Upper lobe of right lung (tissue), 1 donor: ENCODE measurements at places on chromosomes 2 and 18. TPM values are rescaled to one million over a fixed set of nuclear protein-coding genes. Genes with fewer than 3 reads are reported as not detected.

The TTN gene
- 19.6 TPM for total RNA-seq

DNA sequence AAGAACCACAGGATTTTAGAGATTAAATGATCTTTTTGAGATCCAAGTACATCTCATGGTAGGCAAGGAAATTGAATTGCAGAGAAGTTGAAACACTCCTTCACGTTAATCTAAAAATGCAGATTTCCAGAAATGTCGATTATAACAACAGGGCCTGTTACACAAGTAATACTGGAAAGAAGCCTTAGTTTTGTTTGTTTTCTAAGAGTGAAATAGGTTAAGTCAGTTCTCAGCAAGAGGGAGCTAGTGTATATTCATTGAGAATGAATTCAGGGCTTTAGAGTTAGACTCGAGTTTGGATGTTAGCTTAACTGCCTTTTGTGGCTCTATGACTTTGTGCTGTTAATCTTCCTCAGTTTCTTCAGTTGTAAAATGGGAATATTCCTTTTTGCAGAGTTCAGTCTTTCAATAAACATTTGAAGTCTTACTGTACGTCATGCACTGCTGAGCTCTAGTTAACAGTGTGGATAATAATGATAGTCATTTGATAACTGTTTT, 926 bp downstream of the NDUFV2 start:
- no peak for DNase-seq

The MTCL1 gene
- total RNA-seq = 10.1 TPM

The SH2D6 gene
- total RNA-seq = 1.0 TPM

- DNase-seq = no peak
Measured at GRCh38 chr18:36188916-36189315, 1.6 kb downstream of the MOCOS start.

DNA sequence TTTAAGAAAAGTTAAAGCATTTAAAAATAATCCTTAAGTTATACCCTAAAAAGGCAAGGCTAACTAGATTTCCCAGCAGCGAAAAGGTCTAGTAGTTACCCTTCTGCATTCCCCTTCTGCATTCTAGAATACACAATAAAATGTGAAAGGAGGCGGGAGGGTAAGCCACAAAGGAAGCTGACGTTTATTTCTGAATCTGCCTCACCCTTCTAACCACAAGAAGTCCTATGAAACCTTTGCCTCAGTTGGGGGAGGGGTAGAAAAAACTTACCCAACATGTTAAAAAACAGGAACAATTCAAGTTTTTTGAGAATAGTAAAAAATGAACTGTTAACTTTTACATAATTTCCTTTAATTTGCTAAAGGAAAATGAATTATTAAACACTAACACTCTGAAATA, 11.3 kb downstream of the STK17B start:
- DNase-seq = no peak

DNA sequence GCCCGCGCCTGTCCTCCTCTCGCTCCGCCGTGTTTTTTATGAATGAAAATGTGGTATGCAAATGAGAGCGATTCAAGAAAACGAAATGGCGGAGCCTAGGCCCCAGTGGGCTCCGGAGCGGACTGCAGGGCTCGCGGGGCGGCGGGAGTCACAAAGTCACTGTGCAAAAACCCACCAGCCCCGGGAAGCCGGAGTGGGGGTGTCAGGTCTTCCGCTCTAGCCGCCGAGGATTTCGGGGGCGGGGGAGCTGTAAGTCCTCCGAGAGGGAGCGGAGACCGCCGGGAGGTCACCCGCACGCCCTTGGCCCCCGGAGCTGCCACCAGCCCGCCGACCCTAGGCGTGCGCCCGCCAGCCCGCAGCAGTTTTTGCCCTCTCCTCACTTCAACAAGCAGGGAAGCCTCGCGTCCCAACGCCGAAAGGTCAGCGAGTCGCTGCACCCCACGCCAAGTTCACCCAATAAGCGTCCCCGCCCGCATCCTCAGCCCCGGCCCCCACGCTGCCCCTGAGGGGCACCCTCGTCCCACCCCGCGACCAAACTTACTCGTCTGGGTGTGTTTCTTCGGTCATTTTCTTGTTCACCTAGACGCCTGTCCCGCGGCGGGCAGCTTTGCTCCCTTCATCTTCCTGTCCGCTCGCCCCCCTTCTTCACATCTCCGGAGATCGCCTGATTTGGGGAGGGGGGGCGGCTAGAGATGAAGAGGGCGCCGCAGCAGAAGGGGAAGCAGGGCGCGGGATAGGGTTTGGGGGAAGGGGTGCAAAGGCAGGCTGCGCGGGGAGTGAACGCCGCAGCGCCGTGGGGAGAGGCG, 775 bp downstream of the SPRED2 start:
- DNase-seq = peak; percentile 76

DNA sequence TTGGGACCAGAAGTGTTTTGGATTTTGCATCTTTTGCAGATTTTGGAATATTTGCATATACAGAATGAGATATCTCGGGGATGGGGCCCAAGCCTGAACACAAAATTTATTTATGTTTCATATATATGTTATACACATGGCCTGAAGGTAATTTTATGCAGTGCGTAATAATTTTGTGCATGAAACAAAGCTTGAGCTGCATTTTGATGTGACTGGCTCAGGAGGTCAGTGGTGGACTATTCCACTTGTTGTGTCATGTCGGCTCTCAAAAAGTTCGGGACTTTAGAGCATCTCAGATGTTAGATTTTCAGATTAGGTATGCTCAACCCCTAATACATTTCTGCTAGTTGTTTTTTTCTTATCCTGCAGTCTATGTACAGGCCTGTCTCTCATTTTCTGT, 145.4 kb downstream of the FAM210A start:
- DNase-seq = no peak

DNA sequence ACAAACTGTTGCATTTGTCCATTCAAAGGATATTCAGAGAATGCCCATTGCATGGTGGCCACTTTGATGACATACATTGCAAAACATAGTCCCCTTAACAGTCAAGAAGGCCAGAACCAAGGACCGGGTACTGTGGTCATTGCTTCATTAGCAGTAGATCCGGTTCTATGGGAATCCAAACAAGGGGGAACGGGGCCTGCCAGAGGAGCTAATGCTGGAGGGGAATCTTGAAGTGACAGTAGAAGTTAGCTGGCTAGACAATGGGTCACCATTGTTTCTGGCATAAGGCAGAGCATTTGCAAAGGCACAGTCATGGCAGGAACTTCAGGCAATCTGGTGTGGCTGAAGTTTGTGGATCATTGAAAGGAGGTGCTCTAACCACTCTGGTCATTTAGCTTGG, 279.7 kb downstream of the SS18 start:
- DNase-seq = no peak

GRCh38 chr2:54760310-54760709, 36.8 kb downstream of the EML6 start:
- DNase-seq = no peak

- no peak for DNase-seq
Measured at GRCh38 chr18:47150824-47151366, 595 bp upstream of the HDHD2 start.

- DNase-seq = no peak
Measured at GRCh38 chr2:52613064-52613463, 1154.5 kb upstream of the CHAC2 start.

DNA sequence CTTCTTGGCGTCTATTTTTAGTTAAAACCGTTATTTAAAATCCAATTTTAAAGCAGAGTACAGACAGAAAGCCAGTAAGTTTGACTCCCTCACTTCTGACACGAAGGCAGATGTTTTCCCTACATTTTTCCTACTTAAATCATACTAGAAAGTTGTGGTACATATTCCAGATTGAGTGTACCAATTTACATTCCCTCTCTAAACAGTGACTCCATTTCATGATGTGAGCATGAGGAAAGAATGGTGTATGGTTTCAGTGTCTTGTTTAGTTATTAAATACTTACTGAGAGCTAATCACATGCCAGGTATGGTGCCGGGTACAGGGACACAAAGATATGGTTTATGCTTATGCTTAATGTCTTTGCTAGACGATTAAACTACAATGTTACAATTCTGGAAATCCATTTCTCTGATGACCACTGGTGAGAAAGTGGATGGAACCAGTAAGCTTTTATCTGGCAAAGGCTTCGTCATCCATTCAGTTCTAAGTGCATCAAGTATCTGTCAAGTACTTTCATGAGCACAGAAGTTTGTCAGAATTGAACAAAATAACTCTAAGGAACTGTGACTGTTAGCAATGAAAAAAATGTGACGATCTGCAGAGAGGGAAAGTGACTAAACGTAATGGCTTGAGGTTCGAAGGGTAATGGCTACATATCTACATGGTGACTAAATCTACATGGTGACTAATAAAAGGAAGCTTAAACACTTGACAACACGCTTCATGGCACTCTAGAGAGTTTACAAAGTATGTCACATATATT, 25.7 kb downstream of the MAP4K3 start:
- no peak for DNase-seq

GRCh38 chr18:36872329-36872728, 43.4 kb downstream of the KIAA1328 start:
- DNase-seq = no peak

DNA sequence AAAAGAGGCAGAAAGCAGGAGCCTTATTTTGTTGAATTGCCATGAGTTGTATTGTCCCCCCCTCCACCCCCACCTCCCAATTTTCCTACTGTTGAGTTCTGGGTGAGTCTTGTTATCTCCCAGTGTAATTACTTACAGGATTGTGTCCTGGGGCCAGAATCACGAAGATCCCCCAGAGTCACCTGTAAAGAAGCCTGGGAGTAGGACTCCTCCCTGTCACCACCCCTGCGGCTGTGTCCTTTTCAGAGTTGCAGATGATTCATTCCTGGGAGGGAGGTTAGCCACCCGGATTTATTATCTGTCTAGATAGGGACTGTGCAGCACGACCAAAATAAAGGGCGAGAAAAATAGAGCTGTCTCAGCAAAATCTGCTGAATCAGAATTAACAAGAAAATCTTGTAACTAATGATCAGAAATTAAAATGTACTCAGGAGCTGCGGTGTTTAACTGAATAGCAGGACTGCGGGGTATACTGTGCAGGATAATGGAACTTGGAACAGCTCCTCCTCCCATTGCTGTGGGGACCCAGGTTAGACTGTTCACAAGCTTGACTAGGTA, 81.7 kb upstream of the CAPN13 start:
- no peak for DNase-seq

GRCh38 chr2:221816566-221816965, 244.5 kb upstream of the EPHA4 start:
- DNase-seq = no peak

GRCh38 chr2:184452907-184453306, 145.4 kb upstream of the ZNF804A start:
- DNase-seq = no peak

GRCh38 chr2:132550946-132551345, 119.1 kb downstream of the LYPD1 start:
- DNase-seq = no peak

The PPP1R7 gene
- 60.7 TPM for total RNA-seq

GRCh38 chr18:33123862-33124518, 316.5 kb downstream of the CCDC178 start:
- DNase-seq = no peak

The TUBA4B gene
- total RNA-seq = not detected

The SPEG gene
- 5.6 TPM for total RNA-seq

The CNGA3 gene
- total RNA-seq = 0.17 TPM

- no peak for DNase-seq
Measured at GRCh38 chr2:118918017-118918416, 24.0 kb upstream of the MARCO start.

The UGT1A6 gene
- 3.2 TPM for total RNA-seq

- no peak for DNase-seq
Measured at GRCh38 chr2:74242354-74243071, 44.1 kb downstream of the MTHFD2 start.

The POTEJ gene
- not detected for total RNA-seq

DNA sequence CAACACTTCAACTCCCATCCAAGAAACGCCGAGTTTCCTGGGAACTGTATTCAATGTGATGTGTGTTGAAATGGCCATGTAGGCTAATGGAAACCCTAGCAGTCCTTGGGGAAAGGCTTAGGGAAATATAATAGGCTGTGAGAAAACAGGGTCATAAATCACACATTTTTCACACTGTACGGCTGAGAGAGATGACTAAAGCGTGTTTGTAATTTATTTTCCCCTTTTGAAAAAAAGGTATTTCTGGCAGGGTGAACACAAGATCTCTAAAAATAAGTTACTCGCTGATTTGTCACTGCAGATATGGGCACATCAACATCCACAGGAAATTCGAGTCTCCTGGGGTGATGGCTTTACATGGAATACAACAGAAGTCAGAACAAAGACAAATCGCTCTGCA, 109.6 kb upstream of the ST6GAL2 start:
- DNase-seq = no peak

- DNase-seq = no peak
Measured at GRCh38 chr2:129923265-129924091, 56.0 kb upstream of the RAB6C start.

GRCh38 chr2:230124757-230125431, 56.2 kb upstream of the SLC16A14 start:
- DNase-seq = peak; percentile 72

The IL1A gene
- 1.9 TPM for total RNA-seq

The MGAT4A gene
- 85.8 TPM for total RNA-seq

GRCh38 chr18:26780520-26781325, 84.8 kb downstream of the AQP4 start:
- DNase-seq = no peak

- no peak for DNase-seq
Measured at GRCh38 chr2:145652571-145653545, 1132.9 kb upstream of the ZEB2 start.

DNA sequence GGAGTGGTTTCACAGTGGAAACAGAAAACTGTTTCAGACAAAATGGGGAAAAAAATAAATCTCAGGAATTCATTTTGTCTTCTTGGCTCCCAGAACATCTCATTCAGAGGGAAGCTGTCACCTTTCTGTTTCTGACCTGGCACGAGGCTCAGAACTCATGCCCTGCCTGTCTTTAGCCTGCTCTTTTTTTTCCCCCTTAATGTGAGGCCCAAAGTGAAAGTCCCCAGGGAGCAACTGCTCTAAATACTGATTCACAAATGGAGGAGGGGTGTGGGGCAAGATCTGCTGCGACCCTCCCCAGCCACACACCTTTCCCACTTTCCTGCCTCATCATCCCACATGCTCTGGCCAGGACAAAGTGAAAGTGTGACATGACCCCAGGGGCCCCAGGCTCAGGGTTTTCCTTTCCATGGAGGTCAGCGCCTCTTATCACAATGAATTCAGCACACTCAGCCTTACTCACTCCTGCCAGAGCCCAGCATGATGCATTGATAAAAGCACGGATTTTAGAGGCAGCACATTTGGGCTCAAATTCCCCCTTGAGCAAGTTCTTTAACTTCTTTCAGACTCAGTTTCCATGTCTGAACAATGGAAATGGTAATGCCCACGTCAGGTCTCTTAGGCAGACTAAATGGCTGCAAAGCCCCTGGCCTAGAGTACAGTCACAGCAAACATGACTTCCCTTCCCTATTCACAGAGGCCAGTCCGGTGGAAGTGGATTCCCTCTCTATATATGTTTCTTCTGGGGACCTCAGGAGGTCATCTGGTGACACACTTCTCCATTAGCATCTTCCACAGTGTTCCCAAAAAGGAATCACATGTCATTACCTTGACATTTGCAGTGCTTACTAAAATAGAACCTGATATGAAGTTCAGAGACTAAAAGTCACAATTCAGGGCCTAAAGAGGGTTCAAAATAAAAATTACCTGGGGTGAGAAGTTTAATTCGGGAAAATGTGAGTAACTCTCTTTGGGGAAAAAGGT, 55.3 kb upstream of the TMEM163 start:
- DNase-seq = no peak

The PROKR1 gene
- total RNA-seq = not detected
